Thoracic aorta (tissue), 2 donors: ENCODE measurements at places on chromosomes 6 and 20. TPM values are rescaled to one million over a fixed set of nuclear protein-coding genes. Genes with fewer than 3 reads are reported as not detected.
A peak's percentile ranks its signal among the peaks of the same experiment; 100 is the strongest.

The DYNLT2 gene
- 3.0 TPM for total RNA-seq

DNA sequence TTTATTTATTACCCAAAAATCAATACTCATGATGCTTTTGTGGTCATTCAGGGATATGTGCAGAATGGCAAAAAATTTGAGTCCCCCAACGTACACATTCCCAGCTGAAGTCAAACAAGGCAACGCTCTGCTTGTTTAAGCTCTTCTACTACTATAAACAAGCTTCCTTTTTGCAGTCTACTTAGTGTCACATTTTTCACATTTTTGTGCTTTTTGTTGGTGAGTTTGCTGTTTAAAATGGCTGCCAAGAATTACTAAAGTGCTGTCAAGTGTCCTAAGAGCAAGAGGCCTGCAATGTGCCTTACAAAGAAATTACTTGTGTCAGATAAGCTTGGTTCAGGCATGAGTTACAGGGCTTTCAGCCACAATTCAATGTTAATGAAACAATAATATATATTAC lies 2.1 kb downstream of the WFDC8 start:
- no peak for DNase-seq

- no peak for DNase-seq
Measured at GRCh38 chr20:11057624-11058023, 383.8 kb upstream of the JAG1 start.

GRCh38 chr20:45833030-45833882 lies at the start of gene SNX21:
SNX21 (plus strand) TSS chr20:45833799; CDS start chr20:45833920, 121 bp downstream.
- DNase-seq: peak; percentile 68

DNA sequence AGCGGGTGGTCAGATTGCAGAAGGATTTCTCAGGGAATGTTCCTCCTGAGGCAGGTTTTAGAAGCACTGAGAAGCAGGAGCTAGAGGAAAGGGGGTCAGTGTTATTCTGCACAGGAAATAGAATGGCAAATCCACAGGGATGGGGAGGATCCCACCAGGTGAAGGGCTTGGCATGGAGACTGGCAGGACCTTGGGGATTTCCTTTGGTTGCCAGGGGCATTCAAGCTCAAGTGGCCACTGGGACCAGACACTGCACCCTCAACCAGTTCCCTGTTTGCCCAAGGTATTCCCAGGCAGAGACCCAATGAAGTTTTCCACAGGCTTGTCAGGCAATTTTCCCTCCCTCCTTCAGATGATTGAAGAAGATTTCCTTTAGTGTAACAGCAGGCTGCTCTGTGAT lies 123.2 kb upstream of the KCNK16 start:
- no peak for DNase-seq

DNA sequence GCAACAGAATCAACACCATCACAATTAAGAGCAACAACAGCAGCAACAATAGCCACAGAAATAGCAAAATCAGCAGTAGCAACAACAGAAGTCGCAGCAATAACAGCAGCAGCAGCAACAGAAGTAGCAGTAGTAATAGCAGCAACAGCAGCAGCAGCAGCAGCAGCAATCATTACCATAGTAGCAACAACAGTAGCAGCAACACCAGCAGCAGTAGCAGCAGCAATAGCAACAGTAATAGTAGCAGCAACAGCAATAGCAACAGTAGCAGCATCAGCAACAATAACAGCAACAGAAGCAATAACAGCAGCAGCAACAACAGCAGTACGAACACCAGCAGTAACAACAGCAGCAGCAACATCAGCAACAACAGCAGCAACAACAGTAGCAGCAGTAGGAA lies 39.8 kb downstream of the SLC22A2 start:
- no peak for DNase-seq

The BPIFA1 gene
- total RNA-seq: not detected

The GTSF1L gene
- not detected for total RNA-seq
